Central memory CD8-positive, alpha-beta T cell (primary cell): ENCODE measurements at places on chromosomes 5 and 9.

GRCh38 chr9:27726244-27727081, 153.2 kb upstream of the C9orf72 start:
- DNase-seq = no peak

DNA sequence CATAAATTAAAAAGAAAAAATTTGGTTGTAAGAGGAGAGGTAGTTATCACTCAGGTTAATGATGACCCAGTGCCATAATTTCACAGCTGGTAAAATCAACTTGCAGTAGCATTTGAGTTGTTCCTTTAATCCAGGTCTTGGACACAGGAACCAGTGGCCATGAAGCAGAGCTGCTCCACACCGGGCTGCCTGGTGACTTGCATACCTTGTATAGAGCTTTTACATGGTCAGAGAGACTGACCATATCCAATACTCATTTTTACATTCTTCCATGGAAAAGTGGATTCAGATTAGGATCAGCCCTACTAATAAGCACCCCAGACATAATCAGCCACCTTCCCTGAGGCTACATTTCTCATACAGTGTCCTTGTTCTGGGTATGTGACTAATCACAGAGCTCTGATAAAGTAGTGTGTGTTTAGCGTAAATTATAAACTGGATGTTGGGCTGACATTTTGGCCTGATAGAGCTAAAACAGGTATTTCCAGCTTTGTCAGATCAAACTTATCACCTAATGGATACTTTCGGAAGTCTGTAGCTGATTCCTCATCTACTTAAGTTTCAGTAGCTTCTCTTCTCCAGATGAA, 77.0 kb upstream of the ZSWIM6 start:
- no peak for DNase-seq

DNA sequence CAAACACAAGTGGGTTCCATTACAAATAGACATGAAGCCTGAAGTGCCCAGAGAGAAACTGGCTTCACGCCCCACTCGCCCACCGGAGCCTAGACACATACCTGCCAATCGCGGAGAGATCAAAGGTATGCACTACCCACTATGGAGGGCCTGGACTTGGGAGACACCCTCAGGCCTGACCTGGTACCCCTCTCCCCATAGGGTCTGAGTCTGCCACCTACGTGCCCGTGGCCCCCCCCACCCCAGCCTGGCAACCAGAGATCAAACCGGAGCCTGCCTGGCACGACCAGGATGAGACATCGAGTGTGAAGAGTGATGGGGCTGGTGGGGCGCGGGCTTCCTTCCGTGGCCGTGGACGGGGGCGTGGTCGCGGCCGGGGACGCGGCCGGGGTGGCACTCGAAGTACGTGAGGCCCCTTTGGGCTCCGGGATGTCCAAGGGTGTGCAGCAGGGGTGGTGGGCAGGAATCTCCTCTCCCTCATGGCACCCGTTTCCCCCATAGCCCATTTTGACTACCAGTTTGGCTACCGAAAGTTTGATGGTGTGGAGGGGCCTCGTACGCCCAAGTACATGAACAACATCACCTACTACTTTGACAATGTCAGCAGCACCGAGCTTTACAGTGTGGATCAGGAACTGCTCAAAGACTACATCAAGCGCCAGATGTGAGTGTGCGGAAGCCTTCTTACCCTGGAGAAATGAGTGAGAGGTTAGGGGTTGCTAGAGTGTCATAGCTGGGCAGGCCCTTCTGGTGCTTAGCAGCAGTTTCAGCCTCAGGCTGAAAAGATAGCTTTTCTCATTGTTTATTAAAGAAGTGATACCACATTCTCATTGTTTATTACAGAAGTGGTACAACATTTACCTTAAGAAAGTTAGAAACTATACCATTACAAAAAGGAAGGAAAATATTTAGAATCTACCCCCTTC, 38.7 kb downstream of the LARP1 start:
- no peak for DNase-seq

DNA sequence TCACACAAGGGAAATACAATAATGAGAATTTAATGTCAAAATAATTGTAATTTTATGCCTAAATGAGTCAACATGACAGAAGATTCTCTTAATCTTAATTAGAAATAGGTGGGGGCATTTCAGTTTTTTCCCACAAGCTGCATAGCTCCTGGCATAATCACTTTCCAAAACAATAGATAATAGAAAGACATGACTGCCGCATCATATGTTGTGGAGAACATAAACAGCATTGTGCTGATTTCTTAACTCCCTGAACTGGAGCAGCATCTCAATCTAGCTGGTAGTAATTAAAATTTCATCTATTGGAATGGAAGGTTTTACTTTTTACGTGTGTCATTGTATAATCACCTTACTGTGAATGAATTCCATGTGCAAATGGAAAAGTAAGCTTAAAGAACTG, 112.1 kb downstream of the ST8SIA4 start:
- no peak for DNase-seq

DNA sequence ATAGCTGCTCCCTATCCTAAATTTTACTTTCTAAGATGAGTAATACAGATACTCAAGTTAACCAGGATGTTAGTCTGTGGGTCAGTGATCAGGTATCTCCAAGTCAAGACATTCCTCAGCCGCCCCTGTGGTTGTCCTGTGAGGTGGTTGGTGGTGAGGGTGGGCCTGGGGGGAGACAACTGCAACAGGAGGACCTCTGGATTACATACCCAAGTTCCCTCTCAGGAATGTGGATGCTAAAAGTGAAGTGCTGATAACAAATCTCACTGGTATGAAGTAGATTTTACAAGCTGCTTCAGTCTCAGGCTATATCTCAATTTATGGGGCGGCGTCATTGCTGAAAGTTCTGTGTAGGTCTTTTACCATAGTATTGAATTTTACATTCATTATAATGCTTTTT, 38.3 kb downstream of the SLC1A3 start:
- DNase-seq = no peak
